ENCODE measurements at places on chromosomes 13 and 19.
A peak's percentile ranks its signal among the peaks of the same experiment; 100 is the strongest.

- no peaks in the 10 kb centered on the region for H3K27me3 ChIP-seq
- no peak overlapping the region for H3K4me3 ChIP-seq
- peaks cover 6% of the 10 kb centered on the region for H3K4me1 ChIP-seq
These were observed 16.9 kb downstream of the EFNB2 start for GRCh38 chr13:106518512-106518911.

- H3K4me3 ChIP-seq: no peak overlapping the region
- no peak overlapping the region for H3K27ac ChIP-seq
- no peaks in the 10 kb centered on the region for H3K36me3 ChIP-seq
- peaks cover 16% of the 10 kb centered on the region for H3K4me1 ChIP-seq
These were observed 189.8 kb downstream of the KCTD12 start for GRCh38 chr13:76696370-76696769.

GRCh38 chr13:78084401-78084800, 165.8 kb upstream of the EDNRB start:
- no peak overlapping the region for H3K4me3 ChIP-seq
- 0 out of 2 replicates have a peak, but pooled peaks cover 3% of the 10 kb centered on the region for H3K4me1 ChIP-seq
- H3K36me3 ChIP-seq: no peaks in the 10 kb centered on the region
- no peak overlapping the region for H3K27ac ChIP-seq
- no peak for DNase-seq
- no peaks in the 10 kb centered on the region for H3K27me3 ChIP-seq

GRCh38 chr19:4831304-4831978, at the start of gene TICAM1:
TSS of gene TICAM1 (minus strand) at chr19:4831712. CDS start at chr19:4818377, 13,335 bp downstream.
- H3K36me3 ChIP-seq: peaks cover 7% of the 10 kb centered on the region
- H3K4me3 ChIP-seq: peak within 1 kb of the TSS; percentile 89
- H3K4me1 ChIP-seq: peaks cover 15% of the 10 kb centered on the region
- DNase-seq: peak; percentile 61

DNA sequence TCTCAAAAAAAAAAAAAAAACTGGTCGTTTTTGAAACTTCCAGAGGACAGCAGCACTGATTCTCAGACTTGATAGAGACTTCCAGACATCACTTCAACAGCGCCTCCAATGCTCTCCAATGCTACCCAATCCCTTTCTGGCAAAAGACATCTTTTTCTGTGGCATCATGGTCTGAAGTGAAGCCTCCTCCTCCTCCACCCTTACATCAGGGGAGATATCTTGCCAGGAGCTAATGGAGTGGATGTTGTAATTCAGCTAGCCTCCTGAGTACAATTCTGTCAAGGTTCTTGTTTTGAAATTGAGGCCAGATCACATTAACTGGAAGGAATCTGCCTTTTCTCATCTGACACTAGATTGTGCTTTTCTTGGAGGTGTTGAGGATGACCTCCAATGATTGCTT, 24.2 kb downstream of the FXYD5 start:
- H3K27me3 ChIP-seq: no peaks in the 10 kb centered on the region
- no peak overlapping the region for H3K4me3 ChIP-seq
- H3K4me1 ChIP-seq: no peaks in the 10 kb centered on the region
- DNase-seq: no peak

DNA sequence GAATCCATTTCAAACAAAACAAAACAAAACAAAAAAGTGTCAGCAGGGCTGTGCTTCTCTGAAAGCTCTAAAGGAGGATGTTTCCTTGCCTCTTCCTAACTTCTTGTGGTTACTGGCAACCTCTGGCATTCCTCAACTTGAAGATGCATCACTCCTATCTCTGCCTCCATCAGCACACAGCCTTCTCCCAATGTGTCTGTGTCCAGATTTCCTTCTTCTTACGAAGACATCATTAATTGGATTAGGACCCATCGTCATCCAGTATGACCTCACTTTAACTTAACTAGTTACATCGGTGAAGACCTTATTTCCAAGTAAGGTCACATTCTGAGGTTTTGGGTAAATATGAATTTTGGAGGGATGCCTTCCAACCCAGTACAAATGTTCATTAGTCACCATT, 33.8 kb upstream of the GTF2F2 start:
- H3K4me1 ChIP-seq: no peaks in the 10 kb centered on the region
- H3K36me3 ChIP-seq: no peaks in the 10 kb centered on the region
- H3K27ac ChIP-seq: no peak overlapping the region
- no peaks in the 10 kb centered on the region for H3K27me3 ChIP-seq
- H3K4me3 ChIP-seq: no peak overlapping the region

- peaks cover 26% of the 10 kb centered on the region for H3K27me3 ChIP-seq
- no peak overlapping the region for H3K27ac ChIP-seq
- H3K4me1 ChIP-seq: peaks cover 26% of the 10 kb centered on the region
- no peaks in the 10 kb centered on the region for H3K36me3 ChIP-seq
- DNase-seq: no peak
These were observed 4.0 kb upstream of the IGFL1 start for GRCh38 chr19:46225558-46226004.

DNA sequence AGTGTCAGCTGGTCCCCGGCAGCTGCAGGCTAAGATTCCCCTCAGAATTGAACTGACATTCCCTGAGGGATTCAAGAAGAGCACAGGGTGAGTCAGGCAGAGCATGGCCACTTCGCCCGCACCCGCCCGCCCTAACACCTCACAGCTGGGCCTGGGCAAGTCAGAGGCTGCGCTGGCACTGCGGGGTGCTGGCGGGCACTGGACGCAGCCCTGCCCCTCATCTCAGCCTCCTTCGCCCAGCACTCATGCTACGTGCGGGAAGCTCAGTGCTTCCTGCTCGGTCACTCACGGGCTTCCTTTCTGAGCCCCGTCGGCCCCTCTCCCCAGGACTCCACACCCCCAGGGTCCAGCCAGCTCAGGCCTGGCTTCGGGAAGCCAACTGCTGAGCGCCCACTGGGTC, 56.9 kb downstream of the MLLT1 start:
- H3K4me1 ChIP-seq: peaks cover 7% of the 10 kb centered on the region
- peaks cover 74% of the 10 kb centered on the region for H3K36me3 ChIP-seq
- no peak overlapping the region for H3K4me3 ChIP-seq

DNA sequence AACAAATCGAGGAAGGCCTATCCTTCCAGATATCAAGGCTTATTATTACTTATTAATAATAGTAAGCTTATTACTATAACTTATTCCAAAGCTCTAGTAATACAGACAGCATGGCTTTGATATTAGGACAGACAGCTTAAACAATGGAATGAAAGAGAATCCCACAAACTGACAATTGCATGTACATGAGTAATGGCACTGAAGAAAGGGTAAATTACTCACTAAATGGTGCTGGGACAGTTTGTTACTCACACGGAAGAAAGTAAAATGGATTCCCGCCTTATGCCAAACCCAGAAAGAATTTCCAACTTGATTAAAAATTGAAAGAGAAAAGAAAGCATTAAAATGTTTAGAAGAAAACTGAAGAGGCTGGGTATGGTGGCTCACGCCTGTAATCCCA, 60.3 kb downstream of the MIPEP start:
- no peak for DNase-seq
- H3K27ac ChIP-seq: peak overlapping the region; percentile 23
- no peak overlapping the region for H3K4me3 ChIP-seq
- H3K27me3 ChIP-seq: no peaks in the 10 kb centered on the region
- no peaks in the 10 kb centered on the region for H3K4me1 ChIP-seq

- no peak overlapping the region for H3K27ac ChIP-seq
- H3K27me3 ChIP-seq: no peaks in the 10 kb centered on the region
These were observed 12.6 kb upstream of the OLFM4 start for GRCh38 chr13:53015971-53016370.

GRCh38 chr13:63910511-63910910, 2494.9 kb upstream of the PCDH20 start:
- H3K27me3 ChIP-seq: no peaks in the 10 kb centered on the region
- no peak overlapping the region for H3K27ac ChIP-seq
- H3K36me3 ChIP-seq: no peaks in the 10 kb centered on the region
- no peaks in the 10 kb centered on the region for H3K4me1 ChIP-seq

DNA sequence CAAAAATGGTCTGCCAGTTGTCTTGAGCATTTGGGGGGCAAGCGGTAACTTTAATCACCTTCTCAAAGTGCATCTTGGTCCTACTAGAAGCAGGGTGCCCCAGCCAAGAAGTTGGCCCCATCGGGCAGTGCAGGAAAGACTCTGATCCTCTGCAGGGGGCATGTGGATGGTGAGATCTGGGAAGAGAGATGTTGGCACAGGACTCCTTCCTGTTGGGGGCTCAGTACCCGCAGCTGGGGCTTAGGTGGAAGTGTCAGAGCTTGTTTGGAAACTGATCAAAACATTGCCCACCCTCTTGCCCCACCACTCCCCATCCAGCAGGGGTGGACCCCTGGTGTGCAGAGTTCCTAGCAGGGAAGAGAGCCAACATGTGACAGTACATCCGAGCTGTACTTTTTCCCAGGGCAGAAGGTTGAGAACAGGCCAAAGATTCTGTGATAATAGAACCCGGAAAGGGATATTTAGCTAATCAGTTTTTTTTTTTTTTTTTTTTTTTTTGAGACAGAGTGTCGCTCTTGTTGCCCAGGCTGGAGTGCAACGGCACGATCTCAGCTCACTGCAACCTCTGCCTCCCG, 8.8 kb downstream of the RRAS start:
- H3K27ac ChIP-seq: no peak overlapping the region
- peaks cover 19% of the 10 kb centered on the region for H3K36me3 ChIP-seq
- no peak overlapping the region for H3K4me3 ChIP-seq
- no peak for DNase-seq
- H3K4me1 ChIP-seq: no peaks in the 10 kb centered on the region

- peak; percentile 44 for DNase-seq
- no peak overlapping the region for H3K27ac ChIP-seq
- no peaks in the 10 kb centered on the region for H3K36me3 ChIP-seq
- peak overlapping the region; percentile 55 for H3K4me3 ChIP-seq
- peaks cover 37% of the 10 kb centered on the region for H3K27me3 ChIP-seq
These were observed 497 bp upstream of the MLNR start for GRCh38 chr13:49219647-49220035.

- no peak overlapping the region for H3K4me3 ChIP-seq
- no peak overlapping the region for H3K27ac ChIP-seq
- DNase-seq: no peak
- peaks cover 7% of the 10 kb centered on the region for H3K36me3 ChIP-seq
- no peaks in the 10 kb centered on the region for H3K27me3 ChIP-seq
- H3K4me1 ChIP-seq: no peaks in the 10 kb centered on the region
These were observed 58.7 kb downstream of the DPY19L3 start for GRCh38 chr19:32464279-32464678.
